ENCODE measurements at places on chromosomes 2 and 18.

DNA sequence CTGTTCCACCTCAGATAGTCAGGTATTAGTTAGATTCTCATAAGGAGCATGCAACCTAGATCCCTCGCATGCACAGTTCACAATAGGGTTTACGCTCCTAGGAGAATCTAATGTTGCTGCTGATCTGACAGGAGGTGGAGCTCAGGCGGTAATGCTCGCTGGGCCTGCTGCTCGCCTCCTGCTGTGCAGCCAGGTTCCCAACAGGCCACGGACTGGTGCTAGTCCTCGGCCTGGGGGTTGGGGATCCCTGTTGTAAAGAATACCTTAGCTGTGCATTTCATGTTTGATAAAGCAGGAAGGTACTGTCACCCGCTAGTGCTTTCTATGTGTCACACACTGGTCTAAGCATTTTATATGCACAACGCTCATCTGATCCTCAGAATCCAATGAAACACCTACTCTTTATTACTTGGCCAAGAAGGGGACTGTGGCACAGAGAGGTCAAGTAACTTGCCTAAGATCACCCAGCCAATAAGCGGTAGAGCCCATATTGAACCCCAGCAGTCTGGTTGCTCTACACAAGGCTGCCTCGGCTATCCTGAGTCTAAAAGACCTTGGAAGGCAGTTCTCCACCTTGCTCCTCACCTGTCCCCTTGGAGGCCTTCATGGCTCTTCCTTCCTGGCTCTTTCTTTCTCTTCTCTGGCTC is 35.8 kb downstream of the SLC4A3 start:
- DNase-seq = no peak

GRCh38 chr18:31686572-31686971 is 2.2 kb upstream of the B4GALT6 start:
- no peak for DNase-seq

GRCh38 chr2:3130889-3131635 is 246.6 kb downstream of the EIPR1 start:
- DNase-seq = no peak

- DNase-seq = no peak
Observed at GRCh38 chr2:45833968-45834344, 182.5 kb downstream of the PRKCE start.
